Left cardiac atrium (tissue), 4 donors: ENCODE measurements at places on chromosomes 6 and 20. TPM values are rescaled to one million over a fixed set of nuclear protein-coding genes. Genes with fewer than 3 reads are reported as not detected.
A peak's percentile ranks its signal among the peaks of the same experiment; 100 is the strongest.

GRCh38 chr6:150435832-150436231 lies 67.0 kb downstream of the IYD start:
- no peak for DNase-seq

DNA sequence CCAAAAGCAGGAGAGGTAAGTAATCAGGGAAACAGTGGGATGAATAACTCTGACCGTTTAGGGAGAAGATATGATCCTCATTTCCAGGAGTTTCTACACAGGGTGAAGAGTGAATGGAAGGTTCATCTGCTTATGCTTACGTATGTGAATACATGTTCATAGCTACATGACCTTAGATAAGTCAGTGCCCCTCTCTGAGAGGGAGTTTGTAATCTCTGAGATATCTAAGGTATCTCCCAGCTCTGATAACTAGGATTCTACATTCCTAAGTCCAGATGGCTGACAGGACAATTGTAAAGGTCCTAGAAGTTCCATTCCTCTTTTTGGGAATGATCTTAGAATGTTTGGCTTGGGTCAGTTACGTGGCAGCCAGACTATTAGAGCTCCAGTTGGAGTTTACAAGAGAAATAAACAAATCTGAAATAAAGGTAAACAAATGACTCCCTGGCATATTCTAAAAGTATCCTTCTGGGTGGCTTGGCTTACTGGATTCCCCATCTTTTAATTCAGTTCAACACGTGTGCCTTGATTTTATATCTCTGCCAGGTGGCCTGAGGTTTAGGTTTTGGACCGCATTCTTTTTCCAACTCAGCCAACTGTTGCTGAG lies 15.8 kb downstream of the PROCR start:
- DNase-seq = no peak

DNA sequence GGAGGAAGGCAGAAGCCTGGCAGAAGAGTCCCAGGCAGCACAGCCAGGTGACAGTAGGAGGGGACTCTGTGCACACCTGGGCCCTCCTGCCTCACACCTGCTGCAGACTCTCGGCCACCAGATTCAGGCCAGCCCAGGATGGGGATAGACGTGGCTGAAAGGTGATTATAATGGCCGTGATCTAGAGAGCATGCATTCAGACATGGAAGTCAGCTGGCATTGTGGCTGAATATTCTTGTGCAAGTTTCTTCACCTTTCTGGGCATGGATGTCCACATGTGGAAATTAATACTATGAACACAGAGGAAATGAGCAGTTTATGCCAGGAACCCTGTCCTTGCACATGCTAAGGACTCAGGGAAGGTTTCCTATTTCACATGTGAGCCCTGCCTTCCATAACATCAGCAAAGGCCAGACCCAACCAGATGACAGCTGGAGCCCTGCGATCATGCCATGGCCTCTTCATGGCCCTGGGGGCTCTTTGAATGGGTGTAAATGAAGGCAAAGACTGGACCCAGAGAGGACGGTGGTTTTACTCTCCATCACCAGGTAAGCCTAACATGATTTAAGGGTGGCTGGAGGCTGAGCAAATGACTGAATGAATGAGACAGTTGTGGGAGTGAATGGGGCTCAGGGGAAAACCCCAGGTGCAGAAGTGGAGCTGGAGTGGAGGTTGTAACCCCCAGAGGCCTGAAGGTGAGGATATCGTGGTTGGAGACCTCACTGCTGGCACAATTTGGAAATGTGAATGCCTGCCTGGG lies 2.7 kb upstream of the RAET1L start:
- DNase-seq = no peak

DNA sequence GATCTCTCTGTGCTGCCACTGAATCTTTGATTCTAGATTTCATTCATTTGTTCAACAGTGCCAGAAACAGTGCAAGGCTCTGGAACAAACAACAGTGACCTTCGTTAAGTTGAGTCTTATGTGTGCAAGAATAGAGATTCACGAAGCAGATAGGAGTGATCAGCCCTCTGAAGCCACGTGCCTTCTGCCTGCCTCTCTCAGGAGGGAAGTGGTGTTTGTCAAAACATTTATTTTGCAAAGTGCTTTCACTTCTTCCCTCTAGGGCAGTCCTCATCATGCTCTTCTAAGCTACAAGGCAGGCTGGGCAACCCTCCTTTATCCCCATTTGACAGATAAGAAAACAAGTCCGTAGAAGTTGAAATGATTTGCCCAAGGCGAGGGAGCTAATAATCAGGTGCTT lies 204.3 kb downstream of the TFAP2C start:
- no peak for DNase-seq

- DNase-seq = no peak
These were observed 69.4 kb upstream of the BMP2 start for GRCh38 chr20:6698056-6698455.

- no peak for DNase-seq
These were observed 128.0 kb downstream of the RFPL4B start for GRCh38 chr6:112475083-112475482.

GRCh38 chr20:9166153-9166780 lies 97.4 kb downstream of the PLCB4 start:
- DNase-seq = no peak

DNA sequence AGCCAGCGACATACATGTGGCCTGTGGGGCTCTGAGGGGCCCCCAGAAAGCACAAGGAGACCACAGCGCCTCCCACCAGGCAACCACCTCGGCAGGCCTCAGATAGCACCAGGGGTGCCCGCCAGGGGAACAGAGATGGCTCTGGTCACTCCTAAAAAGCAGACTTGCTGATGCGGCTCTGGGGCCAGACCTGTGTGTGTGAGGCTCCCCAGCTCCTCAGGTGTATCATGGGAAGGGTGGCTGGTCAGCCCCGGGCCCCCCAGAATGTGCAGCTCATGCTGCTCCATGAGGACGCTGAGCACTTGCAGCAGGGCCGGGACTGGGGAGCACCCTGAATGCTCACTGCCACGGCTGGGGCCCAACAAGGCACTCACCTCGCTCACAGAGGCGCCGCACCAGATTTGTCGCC lies 60.2 kb downstream of the PYGB start:
- DNase-seq = no peak

DNA sequence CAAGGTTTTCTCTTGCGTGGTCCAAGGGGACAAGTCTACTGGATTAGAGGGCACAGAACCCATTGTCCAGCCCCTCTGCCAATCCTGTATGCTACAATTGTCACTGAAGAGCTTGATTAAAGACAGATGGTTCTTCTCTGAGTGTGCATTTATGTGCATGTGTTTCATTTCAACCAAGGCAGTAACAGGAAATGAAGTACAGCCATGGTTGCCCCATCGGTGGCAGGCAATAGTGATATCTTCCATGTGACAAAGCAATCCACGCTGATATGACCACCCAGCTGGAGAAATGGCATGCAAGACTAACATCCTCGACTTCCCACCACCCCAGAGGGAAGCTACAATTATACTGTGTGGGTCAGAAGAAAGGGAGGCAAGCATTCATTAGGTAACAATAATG lies 85.5 kb downstream of the UNC5CL start:
- no peak for DNase-seq

GRCh38 chr20:4040283-4041179 lies 25.2 kb upstream of the RNF24 start:
- no peak for DNase-seq

- DNase-seq = no peak
These were observed 30.7 kb downstream of the ARHGAP18 start for GRCh38 chr6:129679275-129679674.

- DNase-seq = no peak
These were observed 146.9 kb downstream of the PDE10A start for GRCh38 chr6:165515963-165516624.

GRCh38 chr6:37239950-37240713 lies 17.4 kb upstream of the TBC1D22B start:
- DNase-seq = peak; percentile 95

GRCh38 chr6:121330516-121330915 lies 3.8 kb downstream of the TBC1D32 start:
- DNase-seq = no peak

- DNase-seq = no peak
These were observed 7.0 kb downstream of the ADTRP start for GRCh38 chr6:11771473-11772048.

DNA sequence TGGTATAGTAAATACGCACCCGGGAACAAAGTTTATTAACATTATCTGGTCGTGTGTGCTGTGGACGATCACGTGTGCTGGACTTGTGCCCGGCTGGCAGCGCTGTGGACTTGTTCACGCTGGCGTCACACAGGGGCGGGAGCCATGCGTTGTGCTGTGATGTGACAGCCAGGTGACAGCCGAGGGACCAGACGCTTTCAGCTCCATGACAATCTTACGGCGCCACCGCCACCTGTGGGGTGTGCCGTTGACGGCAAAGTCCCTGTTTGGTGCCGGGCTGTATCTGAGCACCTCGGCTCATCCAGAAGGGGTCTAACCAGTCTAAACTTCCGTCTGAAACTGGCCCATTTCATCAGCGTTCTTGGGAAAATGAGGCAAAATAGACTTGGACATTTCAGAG lies 25.2 kb downstream of the DLL1 start:
- DNase-seq = peak; percentile 80

- no peak for DNase-seq
These were observed 36.5 kb downstream of the NOX3 start for GRCh38 chr6:155419161-155419560.

DNA sequence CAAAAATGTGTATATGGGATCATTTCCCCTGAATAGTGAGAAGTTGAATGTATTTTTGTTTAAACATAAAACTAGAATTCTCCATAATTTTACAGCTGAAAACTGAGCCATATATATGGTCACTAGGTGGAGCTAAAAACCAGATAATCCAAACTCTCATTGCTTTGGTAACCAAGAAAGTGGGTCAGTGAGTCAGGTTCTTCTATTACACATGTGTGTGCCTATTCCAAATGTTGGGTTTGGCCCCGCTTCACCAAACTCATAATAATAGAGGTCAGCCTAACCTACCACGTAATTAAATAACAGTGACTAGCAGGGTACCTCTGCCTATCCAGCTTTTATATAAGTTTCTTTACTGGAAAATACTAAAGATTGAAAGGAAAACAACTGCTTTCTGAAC lies 19.3 kb upstream of the RNGTT start:
- DNase-seq = peak; percentile 43

DNA sequence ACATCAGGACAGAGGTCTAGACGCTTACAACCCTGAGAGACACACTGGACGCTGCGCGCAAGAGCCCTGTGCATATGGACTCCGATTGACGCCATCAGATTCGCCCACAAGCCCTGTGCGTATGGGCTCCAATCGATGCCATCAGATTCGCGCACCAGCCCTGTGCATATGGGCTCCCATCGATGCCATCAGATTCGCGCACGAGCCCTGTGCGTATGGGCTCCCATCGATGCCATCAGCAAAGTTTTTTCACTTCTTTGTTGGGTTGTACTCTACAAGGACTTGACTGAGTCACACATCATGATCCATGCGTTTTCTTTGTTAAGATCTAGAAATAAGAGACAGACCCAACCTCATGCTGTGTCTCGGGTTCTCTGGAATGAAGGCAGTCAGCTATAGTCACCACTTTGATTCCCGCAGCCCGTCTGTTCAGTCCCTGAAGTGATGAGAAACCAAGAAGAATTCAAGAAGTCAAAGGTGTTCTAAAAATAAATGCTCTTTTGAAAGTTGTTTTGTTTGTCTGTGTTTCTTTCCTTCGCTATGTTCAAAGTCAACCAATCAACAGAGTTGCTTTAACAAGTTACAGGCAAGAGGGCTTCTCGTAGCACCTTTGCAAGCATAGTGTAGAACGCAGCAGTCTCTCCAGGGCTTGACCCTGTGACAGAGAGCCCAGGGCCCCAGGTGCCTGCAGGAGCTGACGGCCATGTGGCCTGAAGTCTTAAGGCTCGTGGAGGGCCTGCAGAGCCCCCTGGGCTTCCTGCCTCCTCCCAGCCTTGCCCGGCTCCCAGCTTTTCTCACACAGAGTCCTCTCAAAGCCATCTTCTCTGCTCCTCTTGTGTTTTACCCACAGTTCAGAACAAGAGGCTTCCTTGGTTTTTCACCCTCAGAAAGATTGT lies 7.9 kb downstream of the RPS6KA2 start:
- DNase-seq = no peak

GRCh38 chr6:130602151-130602770 lies 224.9 kb upstream of the SMLR1 start:
- DNase-seq = no peak

- no peak for DNase-seq
These were observed 146.2 kb upstream of the SULF2 start for GRCh38 chr20:47931443-47931842.

GRCh38 chr6:167655174-167655821 lies 171.4 kb upstream of the AFDN start:
- DNase-seq = no peak

DNA sequence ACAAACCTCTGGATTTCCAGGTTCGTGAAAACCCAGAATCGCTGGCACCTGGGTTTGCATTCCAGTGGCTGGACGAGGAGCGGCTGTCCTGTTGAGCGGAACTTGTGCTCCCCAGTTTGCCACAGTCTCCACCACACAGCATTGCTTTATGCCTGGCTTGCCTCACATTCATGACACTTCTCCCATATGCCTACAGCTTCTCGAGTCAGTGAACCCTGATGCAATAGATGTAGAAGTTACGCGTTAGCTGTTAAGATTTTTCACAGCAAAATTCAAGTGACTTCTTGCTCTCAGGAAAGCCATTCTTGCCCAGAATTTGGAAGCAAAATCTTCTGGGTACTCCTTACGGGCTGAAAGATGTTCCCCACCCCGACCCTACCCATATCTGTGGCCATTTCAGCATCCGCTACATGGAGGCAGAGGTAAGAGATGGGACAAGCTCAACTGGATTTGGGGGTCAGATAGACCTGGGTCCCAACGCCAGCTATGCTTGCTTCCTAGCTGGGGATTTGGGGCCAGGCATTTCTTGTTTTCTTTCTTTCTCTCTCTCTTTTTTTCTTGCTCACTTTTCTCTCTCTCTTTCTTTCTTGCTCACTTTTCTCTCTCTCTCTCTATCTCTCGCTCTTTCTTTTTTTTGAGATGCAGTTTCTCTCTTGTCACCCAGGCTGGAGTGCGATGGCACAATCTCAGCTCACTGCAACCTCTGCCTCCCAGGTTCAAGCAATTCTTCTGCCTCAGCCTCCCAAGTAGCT lies 12.4 kb upstream of the GDAP1L1 start:
- DNase-seq = no peak

DNA sequence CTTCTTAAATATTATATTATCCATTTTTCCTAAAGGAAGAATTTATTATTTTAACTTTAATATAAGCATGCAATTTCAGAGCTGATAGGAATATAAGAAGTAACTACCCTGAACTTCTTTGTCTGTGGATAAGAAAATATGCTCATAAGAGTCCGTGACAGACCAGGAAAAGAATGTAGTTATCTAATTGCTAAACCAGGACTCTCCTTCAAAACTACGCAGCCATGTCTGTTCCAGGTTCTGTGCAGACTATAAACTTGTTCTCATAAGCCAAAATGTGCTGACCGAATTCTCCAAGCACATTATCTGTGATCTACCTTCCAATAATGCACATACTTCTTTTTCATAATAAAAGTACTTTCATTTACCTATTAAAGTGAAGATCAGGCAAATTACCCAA lies 116.5 kb downstream of the TRDN start:
- DNase-seq = no peak

GRCh38 chr20:54021446-54022235 lies 48.8 kb downstream of the BCAS1 start:
- DNase-seq = no peak

GRCh38 chr6:54778731-54779130 lies 67.8 kb upstream of the FAM83B start:
- DNase-seq = no peak

GRCh38 chr6:53044071-53044470 lies 21.1 kb upstream of the FBXO9 start:
- DNase-seq = no peak

The RAB22A gene
- 10.3 TPM for total RNA-seq

The PNLDC1 gene
- total RNA-seq = 0.47 TPM

The SIRPB2 gene
- 10.3 TPM for total RNA-seq

The PKIB gene
- total RNA-seq = 1.0 TPM

The ZSWIM3 gene
- total RNA-seq = 1.7 TPM

The OPN5 gene
- not detected for total RNA-seq

The C6orf58 gene
- not detected for total RNA-seq

The RAET1L gene
- not detected for total RNA-seq

The ANGPT4 gene
- 0.27 TPM for total RNA-seq
